ENCODE measurements at places on chromosomes 7 and 10.
A peak's percentile ranks its signal among the peaks of the same experiment; 100 is the strongest.

DNA sequence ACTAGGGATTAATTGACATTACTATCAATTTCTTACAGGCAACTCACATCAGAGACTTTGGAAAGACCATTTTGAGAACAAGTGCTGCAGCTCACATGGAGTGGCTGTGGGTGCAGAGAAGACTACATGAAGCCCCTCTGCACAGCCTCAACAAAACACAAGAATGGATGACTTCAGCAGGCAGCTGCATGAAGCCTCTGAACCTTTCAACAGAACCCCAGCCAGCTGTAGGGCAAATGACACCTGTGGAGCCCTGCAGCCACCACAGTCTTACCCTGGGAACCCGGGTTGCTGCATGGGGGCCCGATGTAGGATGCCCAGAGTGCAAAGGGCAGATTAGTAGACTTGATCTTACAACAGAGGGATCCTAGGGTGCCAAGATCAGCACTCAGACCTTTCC, 62.0 kb upstream of the CAMK2B start:
- no peak for DNase-seq

- DNase-seq, result peak; percentile 54
Measured at GRCh38 chr7:29564496-29565223, 1.0 kb downstream of the PRR15 start.

- DNase-seq, result no peak
Measured at GRCh38 chr10:112793202-112793921, 156.7 kb upstream of the TCF7L2 start.

DNA sequence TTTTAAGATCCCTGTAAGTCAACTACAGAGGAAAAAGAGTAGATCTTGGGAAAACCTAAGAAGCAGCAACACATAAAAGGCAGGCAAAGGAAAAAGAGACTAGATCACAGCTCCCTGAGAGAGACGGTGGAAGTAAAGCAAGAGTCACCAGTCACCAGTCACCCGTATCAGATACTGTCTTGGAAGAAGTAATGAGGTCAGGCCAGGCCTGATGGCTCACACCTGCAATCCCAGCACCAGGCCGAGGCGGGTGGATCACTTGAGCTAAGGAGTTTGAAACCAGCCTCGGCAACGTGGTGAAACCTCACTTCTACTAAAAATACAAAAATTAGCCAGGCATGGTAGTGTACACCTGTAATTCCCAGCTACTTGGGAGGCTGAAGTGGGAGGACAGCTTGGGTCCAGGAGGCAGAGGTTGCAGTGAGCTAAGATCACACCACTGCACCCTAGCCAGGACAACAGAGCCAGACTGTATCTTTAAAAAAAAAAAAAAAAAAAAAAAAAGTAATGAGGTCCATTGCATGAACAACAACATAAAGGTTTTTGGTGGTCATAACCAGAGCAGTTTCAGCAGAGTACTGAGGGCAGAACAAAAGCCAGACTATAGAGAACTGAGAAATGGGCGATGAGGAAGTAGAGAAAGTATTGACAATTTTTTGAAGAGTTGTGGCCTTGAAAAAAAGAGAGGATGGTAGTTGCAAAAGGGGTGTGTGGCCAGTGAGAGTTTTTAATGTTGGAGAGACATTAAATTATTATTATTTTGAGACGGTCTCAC, 16.9 kb downstream of the ZNF713 start:
- no peak for DNase-seq

DNA sequence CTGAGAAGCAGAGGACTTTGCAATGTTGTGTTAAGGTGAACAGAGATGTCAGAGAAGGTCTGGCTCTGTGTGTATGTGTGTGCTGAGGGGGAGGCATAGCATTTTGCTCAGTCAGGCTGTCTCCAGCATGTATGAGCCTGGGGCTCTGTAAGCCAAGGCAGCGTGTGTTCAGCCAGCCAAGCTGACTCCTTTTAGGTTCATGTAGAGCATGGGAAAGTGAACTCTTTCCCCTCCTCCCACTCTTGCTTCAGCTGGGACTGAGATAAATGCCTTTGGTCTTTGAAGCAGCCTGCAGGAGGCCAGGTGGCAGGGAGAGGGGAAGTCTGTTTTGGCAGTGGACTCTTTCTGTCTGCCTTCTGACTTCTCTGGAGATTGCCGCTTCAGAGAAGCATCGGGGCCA, 3.8 kb downstream of the SFXN2 start:
- DNase-seq, result no peak

- no peak for DNase-seq
Measured at GRCh38 chr10:130492266-130492934, 356.2 kb downstream of the GLRX3 start.

- no peak for DNase-seq
Measured at GRCh38 chr10:103584216-103585010, 90.9 kb downstream of the NEURL1 start.
